Spleen (tissue), 13 donors: ENCODE measurements at places on chromosomes 11 and 22. TPM values are rescaled to one million over a fixed set of nuclear protein-coding genes. Genes with fewer than 3 reads are reported as not detected.

- DNase-seq, result no peak
Measured at GRCh38 chr22:17832665-17833064, 58.4 kb upstream of the BID start.

DNA sequence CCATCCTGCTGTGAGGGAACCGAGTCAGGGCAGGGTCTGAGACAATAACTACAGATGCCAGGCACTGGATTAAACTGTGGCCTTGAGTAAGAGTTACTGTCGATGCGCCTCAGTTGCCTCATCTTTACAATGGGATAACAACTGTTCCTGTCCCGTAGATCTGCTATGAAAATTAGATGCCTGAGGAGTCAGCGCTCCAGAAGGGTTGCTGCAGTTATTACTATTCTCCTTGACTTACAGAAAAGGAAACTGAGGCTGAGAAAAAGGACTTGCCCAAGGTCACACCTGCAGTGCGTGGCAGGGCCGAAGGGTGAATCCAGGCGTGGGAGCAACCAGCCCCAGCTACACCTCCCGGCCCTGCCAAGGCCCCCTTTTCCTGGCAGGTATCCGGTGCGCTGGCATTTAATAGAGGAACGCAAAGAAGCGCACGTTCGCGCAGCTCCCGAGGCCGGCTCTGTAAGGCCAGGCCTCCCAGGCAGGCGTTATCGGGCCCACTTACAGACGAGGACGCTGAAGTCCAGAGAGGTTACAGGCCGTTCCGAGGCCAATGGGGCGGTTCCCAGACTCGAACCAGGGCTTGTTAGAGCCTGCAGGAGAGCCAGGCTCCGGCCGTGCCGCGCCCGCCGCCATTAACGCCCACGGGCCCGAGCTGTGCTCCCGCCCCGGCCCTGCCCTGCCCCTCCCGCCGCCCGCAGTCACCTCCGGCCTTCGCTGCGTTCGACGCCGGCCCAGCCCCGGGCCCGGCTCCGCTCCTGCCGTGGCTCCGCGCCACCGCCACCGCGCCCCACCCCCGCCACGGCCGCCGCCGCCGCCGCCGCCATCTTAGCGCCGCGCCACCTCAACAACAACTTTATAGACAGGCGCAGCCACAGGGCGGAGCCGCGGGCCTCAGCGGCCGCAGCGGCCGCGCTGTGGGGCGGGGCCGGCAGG lies at the start of gene C11orf68:
TSS of gene C11orf68 (minus strand) at position 852 of the 930 bp plus-strand sequence. CDS start at position 821, 31 bp downstream.
- DNase-seq, result no peak

GRCh38 chr11:19651028-19651427 lies 61.6 kb upstream of the NAV2 start:
- DNase-seq, result no peak

DNA sequence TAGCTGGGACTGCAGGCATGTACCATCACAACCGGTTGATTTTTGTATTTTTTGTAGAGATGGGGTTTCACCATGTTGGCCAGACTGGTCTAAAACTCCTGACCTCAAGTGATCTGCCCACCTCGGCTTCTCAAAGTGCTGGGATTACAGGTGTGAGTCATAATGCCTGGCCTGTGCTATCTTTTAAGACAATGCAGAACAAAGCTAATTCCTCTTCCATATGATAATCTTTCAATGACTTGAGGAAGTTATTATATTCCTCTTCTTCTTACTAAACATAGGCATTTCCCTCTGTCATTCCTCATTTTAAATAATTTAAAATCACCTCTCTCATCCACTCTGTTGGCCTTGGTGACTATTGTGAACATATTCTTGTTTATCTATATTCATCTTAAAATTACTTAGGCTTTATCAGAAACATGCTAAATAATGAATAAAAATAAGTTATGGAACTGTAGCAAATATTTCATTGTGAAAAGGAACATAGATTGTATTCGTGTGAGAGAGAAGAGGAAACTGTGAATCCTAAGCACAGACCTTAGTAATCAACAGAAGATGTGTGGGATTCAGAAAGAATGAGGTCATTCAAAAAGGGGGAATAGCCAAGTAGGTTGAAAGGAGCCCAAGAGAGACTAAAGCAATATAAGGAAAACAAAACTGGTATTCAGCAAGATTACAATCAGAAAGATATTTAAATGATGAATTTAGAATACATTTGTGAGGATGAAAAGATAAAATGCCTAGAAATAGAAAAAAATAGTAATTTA lies 269.4 kb downstream of the TTC28 start:
- no peak for DNase-seq

GRCh38 chr11:128715691-128716561 lies 22.1 kb downstream of the FLI1 start:
- DNase-seq, result no peak

DNA sequence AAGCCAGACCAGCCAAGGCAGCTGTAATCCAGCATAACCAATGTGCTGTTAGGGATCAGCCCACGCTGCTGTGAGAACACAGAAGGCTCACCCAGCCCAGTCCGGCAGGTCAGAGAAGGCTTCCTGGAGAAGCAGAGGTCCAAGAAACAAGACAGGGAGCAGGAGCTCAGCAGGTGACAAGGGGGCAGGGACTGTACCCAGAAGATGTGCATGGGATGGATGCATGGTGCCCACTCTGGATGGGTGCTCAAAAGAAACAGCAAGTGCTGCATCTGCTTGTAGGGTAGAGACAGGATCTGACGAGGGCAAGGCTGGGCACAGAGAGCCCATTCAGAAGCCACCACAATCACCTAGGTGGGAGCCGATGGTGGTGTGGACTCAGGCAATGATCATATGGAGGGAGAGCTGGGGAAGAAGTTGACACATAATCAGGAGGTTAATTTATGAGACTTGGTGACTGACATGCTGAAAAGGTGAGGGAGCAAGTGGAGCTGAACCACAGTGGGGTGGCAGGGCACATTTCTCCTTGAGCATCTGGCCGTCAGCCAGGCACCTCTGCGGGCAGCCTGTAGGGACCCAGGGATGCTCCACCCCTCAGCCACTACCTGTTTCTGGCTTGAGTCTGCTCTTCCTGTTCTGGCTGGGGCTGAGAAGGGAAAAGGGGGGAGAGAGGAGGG lies 102.3 kb upstream of the DRD2 start:
- DNase-seq, result no peak

GRCh38 chr11:93840981-93841380 lies 9.4 kb downstream of the VSTM5 start:
- no peak for DNase-seq

- DNase-seq, result peak; percentile 75
Measured at GRCh38 chr22:17638182-17638431, 450 bp upstream of the BCL2L13 start.

DNA sequence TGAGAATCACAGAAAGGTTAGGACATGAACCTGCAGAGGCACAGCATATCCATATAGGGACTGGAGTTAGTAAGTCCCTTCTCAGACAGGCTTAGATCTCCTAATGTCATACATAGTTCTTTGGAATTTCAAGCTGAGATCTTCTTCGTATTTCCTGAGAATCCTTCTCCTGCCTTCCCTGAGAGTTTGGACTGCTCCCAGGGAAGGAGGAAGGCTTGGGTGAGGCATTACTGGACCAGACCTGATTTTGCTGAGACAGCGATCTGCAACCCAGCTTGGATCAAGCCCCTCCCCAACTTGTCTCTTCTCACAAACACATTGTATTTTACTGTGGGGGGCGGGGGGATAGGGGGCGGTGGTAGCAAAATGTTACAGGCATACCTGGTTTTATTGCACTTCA lies 108.5 kb downstream of the TSPAN18 start:
- no peak for DNase-seq

GRCh38 chr11:91350931-91351330 lies 873.7 kb upstream of the FAT3 start:
- no peak for DNase-seq

The CLCF1 gene
- 5.8 TPM for total RNA-seq

The SCUBE2 gene
- 5.6 TPM for total RNA-seq
